ENCODE measurements at places on chromosomes 4 and X.

DNA sequence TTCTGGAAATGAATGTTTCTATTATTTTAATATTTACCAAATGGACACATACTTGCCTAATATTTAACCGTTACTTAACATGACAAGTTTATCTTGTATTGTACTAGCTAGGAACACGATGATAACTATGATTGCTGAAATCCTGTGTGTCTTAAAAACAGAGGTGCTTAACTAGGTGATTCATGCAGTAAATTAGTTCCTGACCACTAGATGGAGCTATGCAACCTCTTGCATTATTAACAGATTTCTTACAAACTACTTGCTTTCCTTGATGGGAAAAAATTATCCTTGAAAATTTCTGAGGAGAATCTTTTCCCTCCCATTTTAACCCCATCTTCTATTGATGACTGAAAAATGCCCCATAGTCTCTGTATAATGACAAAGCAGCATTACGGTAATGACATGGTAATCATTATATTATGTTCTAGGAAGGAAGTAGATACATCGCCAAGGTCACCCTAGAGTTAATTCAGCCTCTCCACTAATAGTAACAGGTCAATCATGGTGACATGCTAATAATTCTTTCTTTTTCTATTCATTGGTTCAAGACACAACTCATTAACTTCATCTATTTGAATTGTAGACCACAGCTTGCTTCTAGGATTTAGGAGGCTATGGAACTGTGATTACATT is 844.2 kb downstream of the RAPGEF2 start:
- no peak for DNase-seq

DNA sequence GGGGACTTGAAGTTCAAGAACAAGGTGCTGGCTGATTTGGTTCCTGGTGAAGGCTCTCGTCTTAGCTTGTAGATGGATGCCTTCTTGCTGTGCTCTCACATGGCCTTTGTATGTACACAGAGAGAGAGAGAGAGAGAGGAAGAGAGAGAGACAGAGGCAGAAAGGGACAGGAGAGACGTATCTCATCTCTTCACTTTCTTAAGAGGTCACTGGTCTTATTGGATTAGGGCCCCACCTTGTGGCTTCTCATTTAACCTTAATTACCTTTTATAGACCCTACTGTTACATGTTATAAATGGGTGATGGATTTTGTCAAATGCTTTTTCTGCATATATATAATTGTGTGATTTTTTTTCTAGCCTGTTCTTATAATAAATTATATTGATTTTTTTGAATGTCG is 1444.2 kb downstream of the ADGRL3 start:
- DNase-seq, result no peak

DNA sequence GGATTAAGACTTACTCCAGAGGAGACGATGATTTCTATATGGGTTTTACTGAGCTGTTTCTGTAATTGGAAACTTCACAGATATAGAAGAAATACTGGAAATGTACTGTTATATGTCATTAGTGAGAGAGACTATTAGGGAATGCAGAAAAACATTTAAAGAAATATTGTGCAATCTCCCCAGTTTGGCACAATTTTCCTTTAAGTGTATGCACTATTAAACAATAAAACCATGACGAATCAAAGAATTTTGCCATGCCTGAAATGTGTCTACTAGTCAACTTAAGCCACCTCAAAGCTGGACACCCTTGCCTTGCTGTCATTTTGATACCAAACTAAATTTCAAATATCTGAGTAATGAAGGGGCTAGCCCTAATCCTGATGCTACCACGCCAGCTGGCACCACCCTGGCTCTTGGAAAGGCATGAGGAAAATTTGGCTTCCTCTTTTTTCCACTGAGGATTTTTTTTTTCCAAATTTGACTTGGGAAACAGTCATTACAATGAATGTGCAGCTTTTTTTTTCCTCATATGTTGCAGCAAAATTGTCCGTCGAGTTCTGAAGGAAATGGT is 36.1 kb downstream of the MTTP start:
- no peak for DNase-seq

DNA sequence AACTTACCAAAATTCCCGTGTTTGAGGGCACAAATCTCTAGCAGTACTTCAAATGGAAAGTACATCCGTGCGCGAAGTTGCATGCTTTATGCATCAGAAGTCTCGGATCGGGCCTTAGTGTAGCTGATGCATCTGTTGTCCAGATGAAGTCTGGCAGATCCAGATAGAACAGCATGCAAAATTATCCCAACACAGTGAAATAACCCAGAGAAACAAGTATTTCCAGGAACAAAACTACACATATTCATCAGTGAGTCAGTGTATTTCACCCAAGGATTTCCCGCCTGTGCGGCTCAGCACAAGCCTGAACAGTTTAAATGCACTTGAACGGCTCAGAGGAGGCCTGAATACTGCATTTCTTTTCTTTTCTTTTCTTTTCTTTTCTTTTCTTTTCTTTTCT is 27.4 kb upstream of the CLDN24 start:
- DNase-seq, result no peak

DNA sequence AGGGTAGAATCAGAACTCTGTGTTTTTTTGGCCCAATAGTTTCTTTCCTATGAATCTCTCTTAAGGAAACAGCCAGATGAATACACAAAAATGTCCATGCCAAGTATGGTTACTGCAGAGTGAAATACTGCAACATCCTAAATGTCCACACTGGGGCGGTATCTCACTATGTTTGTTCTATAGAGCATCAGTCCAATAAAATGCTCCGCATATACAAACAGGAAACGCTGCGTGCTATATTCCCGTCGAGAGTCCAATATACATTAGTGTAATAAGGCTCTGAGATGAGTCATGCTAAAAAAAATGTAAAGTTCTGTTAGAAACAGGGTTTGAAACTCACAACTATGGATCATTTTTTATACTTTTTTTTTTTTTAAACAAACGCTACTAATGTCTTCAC is 72.9 kb upstream of the ENOX2 start:
- peak; percentile 36 for DNase-seq

GRCh38 chr4:99664716-99665115 is 7.1 kb upstream of the C4orf54 start:
- no peak for DNase-seq

GRCh38 chrX:37875675-37876074 is 28.3 kb upstream of the DYNLT3 start:
- no peak for DNase-seq
